ENCODE measurements at places on chromosomes 3 and 15.

DNA sequence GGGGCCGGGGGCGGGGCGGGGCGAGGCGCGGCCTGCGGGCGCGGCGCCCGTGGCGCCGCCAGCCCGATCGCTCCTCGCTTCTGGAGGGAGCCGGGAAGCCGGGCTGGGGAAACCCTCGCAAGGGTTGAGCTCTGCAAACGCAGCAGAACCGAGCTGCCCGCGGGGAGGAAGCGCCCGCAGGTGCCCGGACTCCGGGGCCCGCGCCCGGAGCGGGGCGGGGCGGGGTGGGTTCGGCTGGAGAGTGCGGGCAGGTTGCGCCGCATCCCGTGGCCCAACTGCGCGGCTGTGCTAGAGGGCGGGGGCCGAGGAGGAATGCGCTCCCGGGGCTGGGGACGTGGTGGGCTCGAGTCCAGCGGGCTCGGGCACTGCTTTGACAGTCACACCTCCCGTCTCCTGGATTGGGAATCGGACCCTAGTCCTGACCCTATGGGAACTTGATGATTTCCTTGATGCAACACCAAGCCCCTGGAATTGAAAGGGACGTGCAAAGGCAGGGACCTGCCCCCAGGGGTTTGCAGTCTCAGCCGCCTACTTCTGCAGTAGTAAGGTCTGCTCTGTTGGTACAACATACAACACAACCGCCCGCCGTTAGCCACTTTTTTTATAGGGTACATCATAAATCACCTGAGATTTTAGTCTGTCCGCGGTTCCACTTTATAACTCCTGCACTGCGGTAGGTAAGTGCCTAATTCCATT lies 34.3 kb downstream of the ZBTB38 start:
- DNase-seq = peak; percentile 75

GRCh38 chr3:18086078-18086477 lies 339.1 kb downstream of the SATB1 start:
- DNase-seq = no peak

DNA sequence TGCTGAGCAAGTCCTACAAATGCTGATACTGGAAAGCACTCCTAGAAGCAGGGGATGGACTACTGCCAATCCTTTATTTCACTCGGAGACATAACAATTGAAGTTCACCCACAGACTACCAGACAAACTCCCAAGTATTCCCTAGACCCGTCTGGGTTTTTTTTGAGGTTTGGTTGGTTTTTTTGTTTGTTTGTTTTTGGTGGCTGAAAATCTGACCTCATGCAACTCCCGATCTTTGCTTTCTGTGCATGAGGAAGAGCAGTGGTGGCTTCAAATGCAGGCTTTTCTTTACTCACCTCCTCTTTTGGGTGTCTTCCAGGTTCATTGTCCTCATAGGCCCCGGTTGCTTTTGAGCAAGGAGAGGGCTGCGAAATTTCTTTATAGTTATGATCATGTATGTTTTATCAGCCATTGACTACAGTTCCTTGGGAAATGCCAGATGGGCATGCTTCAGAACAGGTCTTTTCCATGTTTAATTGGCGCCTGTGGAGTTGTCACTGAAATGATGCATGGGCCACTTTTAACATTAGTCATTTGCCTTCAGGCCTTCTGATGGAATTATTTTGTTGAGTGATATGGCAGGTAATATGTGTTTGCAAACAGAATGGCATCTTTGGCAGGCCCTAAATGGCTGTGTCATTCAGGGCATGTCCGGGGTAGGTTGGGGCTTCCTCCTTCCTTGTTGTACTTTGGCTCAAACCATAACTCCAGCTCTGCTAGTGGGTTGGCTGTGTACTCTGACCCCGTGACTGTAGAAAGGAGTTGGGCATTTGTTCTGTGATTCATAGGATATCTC lies 81.3 kb upstream of the ZBED2 start:
- no peak for DNase-seq

GRCh38 chr3:145032791-145033190 lies 1061.2 kb downstream of the DIPK2A start:
- DNase-seq = no peak

DNA sequence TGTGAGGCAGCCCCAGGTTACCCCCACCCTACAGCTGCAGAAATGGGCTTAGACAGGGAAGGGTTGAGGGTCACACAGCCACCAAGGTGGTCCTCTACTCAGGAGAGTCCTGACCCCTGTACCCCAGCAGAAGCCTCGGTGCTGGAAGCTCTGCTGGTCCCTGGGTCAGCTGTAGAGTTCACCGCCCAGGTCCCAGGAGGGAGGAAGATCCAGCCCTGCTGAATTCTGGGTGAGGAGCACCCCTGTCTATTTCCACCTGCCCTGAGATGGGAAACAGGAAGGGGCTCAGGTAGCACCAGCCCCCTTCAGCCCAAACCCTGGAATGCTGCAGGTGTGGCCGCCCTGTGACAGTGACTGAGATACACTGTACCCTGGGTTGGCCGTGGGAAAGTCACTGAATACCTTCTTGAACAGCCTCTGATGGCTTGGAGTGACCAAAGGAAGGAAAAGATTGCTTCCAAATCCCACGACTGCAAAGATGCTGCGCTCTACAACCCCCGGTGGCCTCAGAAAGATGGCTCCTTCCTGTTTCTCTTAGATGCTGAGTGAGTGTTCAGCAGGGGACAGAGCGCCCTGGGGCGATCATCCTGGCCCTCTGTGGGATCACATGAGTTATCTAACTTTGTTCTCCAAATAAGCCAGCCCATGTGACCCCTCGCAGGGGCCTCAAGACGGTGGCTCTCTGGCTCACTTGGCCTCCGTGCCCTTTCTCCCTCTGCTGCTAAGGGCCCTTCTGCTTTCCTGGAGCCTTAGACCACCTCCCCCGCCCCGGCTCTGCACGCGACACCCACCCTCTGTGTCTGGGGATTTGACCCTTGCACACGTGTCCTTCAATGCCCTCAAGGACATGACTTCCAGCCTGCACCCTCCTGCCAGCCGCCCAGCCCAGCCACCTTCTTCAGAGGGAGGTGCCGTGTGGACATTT lies 141.9 kb downstream of the NSMCE3 start:
- DNase-seq = peak; percentile 17

- no peak for DNase-seq
These were observed 332.7 kb upstream of the ADAMTS9 start for GRCh38 chr3:65020281-65021160.

GRCh38 chr15:63046917-63047760 lies 4.6 kb downstream of the TPM1 start:
- no peak for DNase-seq

- DNase-seq = peak; percentile 51
These were observed 8.6 kb downstream of the TFRC start for GRCh38 chr3:196073255-196073753.

DNA sequence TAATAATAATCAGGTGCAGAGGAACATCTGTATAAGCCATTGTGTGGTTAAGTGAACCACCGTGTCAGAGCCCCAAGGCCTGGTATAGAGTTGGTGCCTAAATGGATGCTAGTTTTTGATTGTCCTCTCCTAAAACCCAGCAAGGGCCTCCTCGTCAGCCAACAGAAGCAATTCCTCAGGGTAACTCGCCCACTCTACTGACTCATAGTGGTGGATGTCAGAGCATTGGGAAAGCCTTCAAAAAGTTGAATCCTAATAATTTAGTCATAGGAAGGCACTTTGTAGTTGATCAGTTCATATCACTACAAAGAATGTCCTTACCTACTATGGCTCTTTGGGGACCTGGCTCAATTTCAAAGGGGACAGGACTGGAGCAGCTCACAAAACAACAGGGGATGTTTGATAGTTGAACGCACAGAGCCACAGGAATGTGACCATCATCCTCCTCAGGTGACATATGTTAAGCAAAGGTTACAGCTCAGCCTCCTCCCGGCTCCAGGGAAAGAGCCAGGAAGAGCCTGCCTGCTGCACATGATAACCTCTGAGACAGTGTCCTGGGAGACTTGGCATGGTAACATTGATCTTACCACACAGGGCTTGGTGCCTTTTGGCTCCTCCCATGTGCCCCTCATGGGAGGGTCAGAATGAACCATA lies 338.7 kb downstream of the CLSTN2 start:
- no peak for DNase-seq

DNA sequence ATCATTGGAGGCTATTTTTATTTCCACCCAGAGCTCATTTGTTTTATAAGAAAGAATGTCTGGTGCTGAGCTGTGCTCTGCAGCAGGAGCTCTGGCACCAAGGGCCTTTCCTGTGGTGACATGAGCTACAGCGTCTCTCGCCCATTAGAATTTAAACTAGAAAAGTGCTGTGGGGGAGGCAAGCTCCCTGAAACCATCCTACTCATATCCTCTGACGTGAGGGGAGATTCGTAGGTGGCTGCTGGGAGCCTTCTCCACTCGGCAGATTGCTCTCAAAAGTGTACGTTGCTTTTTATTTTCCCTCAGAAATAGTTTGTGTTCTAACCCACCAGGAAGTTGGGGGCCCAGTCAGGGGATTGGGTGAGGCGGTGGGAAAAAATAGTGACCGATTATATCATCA lies 76.3 kb upstream of the ARHGEF3 start:
- peak; percentile 51 for DNase-seq

DNA sequence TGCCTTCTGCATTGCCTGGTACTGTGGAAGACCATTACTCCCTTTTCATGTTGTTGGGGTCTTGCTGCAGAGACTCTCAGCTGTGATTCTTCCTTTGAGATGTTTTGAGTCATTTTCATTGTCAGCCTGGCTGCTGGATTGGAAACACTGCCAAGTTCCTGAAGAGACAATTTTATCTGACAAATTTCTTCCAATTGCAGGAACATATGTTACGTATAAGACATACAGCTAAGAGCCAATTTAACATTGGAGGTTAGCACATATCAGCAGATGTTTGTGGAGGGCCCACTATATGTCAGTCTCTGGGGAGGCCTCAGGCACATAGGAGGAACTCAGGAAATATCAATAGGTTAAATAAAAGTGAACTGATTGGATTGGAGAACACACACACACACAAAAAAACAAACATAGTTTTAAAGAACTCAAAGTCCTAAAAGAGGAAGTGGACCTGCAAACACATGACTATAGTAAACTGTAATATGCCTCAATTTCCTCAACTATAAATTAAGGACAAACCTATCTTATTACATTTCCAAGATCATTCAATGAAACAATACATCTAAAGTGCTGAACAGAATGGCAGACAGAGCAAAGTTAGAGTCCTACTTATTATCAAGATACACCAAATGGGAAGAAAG lies 172.3 kb downstream of the MYRIP start:
- no peak for DNase-seq

GRCh38 chr3:30954426-30954825 lies 60.0 kb upstream of the GADL1 start:
- no peak for DNase-seq

GRCh38 chr3:99720985-99721632 lies 82.7 kb downstream of the COL8A1 start:
- DNase-seq = no peak

DNA sequence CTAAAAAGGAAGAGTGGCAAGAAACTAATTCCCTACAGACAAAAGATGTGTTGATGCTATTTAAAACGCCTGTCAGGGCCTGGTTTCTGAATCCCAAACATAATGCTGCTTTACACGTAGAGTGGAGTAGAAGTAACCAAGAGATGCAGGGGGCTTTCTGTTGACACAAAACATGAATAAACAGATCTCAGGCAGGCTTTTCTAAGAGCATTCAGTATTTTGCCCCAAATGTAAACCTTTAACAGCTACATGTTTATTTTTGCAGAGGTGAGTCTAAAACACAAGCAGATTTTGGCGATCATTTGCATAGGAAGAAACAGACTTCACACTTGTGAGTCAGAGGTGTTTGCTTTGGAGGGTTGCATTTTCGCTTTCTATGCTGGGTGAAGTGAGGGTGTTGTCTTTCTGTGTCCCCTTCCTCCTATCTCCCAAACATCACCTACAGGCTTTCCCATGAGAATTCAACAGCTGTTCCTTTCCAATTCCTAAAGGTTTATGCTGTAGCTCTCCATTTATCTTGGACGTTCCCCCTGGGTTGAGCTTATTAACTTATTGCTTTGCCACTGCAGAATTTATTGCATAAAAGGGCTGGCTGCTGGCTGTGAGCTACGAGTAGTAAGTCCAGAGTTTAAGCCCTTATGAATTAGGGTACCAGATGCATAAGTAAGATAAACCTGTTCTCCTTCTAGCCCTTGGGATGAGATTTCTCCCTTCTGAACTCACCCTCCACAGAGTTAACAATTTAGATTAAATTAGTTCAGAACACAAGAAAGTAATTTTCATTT lies 156.7 kb downstream of the DIPK2A start:
- no peak for DNase-seq

DNA sequence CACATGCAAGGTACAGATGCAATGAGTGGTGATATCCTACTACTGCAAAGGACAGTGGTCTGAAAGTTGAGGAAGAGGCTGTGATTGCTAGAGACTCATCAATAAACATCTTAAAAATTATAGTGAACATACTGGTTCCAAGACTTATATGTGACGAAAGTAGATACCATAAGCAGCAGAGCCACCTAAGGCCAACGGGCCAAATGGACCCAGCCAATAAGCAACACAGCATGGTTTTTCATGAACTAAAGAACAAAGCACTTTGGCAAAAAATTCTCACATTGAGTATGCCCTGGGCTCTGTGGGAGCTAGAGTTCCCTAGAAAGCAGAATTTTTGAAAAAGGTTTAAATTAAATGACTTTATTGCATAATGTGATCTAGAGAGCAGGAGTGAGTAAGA lies 272.1 kb downstream of the SI start:
- no peak for DNase-seq

- DNase-seq = no peak
These were observed 573.3 kb downstream of the EPHB1 start for GRCh38 chr3:135368316-135368715.

DNA sequence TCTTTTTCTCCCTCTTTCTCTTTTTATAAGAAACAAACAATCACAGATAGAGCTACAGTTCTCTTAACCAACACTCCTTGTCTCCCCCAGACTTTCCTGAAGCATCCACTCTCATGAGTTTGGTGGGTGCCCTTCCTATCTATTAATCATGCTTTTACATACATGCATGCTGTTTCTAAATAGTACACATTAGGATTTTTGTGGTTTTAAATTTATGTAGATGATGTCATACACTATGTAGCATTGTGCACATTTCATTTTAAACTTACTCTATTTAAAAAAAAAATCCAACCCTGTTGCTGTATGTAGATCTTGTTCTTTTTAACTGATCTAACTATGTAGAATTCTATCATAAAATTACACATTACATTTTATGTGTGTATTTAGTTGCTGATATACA lies 104.3 kb upstream of the MRPS22 start:
- DNase-seq = no peak

DNA sequence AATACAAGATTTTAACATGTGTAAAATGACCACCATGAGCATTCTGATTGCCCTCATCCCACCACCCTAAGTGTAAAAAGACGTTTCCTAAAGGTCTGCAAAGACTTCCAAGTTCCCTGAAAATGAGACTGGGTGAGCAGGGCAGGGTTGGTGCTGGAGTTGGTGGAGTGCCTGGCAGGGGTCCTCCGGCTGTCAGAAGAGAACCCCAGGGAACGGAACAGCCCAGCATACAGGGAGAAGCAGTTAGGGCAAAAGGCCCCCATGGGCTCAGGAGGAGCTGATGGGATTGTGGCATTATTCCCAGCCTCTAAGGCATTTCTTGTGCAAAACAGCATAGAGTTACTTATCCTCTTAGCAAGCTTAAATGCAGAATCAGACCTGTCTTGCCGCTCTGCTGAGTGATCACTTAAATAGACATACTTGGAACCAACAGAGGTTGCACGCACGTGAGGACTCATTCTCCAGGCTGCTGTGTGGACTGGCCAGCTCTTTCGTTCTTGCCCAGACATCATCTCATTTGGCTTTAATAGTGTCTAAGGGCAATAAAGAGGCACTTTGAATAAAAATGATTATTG lies 36.0 kb downstream of the XYLB start:
- DNase-seq = no peak
